ENCODE measurements at places on chromosomes 5 and 9.

- DNase-seq, result no peak
Measured at GRCh38 chr5:173823721-173824567, 64.2 kb upstream of the CPEB4 start.

GRCh38 chr9:79053598-79053997, 518.2 kb upstream of the TLE4 start:
- DNase-seq, result no peak

- no peak for DNase-seq
Measured at GRCh38 chr5:112195924-112196323, 223.2 kb downstream of the EPB41L4A start.

DNA sequence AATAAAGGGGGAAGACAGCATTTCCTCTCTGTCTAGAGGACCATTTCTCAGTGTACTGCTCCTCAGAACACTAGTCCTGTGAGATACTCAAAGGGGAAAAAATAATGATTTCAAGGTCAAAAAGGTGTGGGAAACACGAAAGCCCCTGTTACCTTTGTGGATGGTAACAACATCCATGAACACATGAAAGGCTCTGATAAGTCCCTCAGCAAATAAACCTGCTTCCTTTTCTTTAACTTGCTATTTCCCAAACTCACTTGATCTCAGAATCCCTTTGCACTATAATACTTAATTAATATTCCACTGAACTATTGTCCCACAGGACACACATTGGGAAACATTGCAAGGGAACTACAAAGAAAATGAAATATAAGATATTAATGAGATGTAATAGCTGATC, 65.6 kb downstream of the SMIM23 start:
- no peak for DNase-seq

DNA sequence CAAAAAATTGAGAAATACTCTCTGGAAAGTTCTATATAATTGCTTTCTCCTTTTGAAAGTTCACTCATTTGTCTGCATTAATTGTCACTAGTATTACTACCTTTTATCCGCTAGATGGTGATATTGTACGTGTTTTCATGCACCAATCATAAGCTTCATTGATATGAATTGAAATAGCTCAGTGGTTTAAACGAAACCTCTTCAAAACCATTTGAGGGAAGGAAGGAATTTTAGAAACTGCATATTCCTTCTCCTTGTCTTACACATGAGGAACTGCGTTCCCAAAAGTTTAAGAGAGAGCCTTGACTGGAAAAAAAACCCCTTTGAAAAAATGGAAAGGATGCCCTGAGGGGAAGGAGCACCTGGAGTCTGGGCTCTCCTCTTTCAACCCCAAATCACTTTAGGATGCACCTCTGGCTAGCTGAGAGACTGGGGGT, 98.6 kb downstream of the YTHDC2 start:
- DNase-seq, result no peak

DNA sequence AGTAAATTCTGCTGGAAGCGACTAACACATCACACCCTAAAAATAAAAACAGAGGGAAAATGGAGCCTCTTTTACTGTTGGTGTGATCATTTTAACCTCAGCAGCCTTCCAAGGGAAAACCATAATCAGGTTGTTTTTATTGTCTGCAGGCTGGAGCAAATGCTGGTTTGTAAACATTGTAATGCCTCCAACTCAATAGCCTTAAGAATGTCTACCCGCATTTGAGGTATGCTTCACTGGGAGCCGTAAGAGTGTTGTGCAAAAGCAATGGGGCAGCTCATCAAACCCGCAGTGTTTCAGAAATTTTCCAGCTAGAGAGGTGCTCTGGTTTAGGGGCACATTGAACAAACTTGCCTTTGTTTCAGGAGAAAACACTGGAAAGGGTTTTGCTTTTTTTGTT, 17.0 kb downstream of the NIM1K start:
- DNase-seq, result no peak

DNA sequence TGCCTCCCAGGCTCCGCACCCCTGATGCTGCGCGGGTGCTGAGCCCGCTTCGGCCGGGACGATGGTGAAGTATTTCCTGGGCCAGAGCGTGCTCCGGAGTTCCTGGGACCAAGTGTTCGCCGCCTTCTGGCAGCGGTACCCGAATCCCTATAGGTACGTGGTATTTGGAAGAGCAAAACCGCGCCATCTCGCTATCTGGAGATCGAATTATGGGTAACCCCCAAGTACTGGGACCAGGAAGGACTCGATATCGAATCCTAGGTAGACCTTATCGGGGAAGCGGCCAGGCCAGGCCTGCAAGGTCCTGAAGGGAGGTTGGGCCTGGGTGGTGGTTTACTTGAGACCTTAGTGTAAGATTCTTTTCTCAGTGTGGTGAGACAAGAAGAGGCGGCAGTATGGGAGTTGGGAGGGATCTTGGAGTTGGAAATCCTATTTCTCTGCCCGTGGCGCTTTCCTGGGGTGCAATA, 359 bp downstream of the PRELID1 start:
- DNase-seq, result no peak

DNA sequence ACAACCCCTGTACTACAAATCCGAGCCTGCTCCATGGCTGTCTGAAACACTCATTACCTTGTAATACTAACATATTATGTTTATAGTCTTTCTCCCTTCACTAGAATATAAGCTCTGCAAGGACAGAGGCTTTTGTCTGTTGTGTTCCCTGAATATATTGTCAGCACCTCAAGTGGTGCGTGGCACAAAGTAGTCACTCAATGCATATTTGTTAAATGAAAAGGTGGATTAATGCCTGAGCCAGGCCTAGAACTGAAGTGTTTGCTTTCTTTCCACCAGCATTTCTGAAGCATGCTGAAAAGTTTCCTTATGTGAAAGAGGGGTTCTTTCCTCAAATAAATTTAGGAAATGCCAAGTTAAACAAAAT, 36.3 kb downstream of the ELL2 start:
- DNase-seq, result no peak

Measured in T-helper 17 cell (primary cell).